Gastroesophageal sphincter (tissue), 4 donors: ENCODE measurements at places on chromosomes 16 and 17.

- ATAC-seq = peak; percentile 84
Observed at GRCh38 chr17:16106161-16106891, 106.7 kb downstream of the TTC19 start.

DNA sequence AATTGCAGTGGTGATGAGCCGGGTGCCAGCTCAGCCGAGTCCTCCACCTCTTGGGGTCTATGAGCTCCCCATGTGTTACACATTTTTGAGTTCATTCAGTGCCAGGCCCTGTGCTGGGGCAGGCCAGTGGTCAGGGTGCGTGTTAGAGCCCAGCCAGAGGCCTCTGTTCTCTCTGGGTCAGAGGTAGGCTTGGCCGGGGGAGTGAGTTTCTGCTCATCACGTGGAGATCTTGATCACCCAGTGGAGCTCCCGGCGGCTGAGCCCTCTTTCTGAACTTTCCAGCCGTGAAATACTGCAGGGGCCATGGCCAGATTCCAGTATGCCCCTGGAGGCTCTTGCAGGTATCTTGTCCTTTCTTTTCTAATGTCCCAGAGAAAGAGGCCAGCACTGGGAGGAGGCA lies 93.0 kb downstream of the RAP1GAP2 start:
- ATAC-seq = no peak

DNA sequence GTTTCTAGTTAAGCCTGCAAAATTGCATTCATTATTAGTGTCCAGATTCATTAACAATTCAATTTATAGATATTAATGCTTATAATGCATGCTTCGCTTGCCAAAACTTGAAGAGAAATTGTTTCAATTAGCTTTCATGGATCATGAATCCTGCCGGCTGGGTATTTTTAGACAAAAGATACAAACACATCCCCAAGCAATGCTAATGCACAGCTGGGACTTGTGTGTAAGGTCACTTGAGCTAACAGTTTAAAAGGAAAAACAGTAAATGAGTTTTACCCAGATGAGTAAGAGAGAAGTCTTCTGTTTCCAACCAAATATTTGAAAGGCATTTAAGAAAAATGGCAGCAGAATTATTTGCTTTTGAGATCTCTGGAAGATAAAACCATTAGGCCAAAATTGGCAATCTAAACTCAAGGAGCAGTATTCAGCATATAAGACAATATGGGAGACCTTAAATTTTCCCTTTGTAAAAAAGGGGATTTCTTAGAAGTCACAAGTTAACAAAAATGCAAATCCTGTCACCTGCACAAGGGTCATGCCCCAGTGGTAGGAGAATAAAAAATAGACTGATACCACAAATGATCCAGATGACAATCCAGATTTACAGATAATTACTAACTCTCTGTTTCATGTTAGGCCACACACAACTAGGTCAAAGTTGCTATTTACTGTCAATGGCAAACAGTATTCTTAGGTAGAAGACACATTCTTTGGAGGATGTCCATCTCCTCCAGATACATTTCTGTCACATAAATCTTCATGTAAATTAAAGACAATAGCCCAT lies 418.4 kb upstream of the PMFBP1 start:
- no peak for ATAC-seq

DNA sequence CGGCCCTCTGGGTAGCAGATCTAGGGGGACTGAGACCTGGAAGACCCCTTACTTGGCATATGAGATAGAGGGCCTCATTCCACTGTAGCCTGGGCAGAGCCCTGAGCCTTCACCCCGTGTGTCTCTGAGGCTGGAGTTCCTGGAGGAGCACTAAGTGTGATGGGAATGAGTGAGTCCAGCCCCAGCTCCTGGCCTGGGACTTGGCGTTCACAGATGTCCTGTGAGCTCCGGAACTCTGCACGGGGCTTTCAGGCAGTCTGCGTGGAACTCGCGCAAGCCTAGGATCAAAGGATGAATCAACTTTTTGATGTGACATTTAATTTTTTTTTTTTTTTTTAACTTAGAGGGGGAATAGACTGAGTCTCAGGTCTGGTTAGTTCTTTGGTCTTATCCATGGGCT lies 1.8 kb downstream of the NKD1 start:
- no peak for ATAC-seq

DNA sequence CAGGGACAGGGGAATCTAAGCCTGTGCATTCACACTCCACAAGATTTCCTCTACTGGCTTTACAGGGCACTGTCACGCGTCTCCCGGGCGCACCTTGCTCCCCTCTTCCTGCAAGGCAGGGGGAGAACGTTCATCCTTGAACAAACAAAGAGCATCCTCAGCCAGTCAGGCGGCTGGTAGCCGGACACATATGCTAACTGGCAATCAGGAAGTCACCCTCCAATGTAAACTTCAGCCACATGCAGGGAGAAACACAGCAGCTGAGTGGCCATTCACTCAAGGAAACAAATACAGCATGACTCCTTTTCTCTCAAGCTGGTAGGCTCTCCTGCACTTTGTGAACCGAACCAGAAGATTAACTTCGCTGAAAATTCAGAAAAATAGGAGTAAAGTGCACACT lies 10.8 kb upstream of the HSBP1 start:
- ATAC-seq = no peak

GRCh38 chr17:28858801-28859355 lies 4.1 kb downstream of the ERAL1 start:
- ATAC-seq = no peak

DNA sequence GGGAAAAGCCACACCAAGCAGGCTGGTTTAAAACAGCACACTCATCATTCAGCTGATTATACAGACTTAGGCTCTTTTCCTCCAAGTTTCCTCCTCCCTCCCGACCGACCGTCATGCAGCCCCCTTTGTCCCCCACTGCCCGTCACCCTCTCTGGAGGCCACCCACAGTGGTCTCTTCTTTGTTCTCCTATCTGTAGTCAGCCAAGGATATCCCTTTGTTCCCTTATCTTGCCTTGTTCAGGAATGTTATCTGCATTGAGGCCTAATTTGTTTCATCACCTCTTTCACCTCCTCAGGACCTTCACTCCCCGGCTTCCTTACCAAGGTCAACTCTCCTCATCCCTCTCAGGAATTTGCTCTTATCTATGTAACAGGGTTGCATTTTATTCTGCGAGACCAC lies 186.4 kb upstream of the CDH13 start:
- ATAC-seq = no peak

DNA sequence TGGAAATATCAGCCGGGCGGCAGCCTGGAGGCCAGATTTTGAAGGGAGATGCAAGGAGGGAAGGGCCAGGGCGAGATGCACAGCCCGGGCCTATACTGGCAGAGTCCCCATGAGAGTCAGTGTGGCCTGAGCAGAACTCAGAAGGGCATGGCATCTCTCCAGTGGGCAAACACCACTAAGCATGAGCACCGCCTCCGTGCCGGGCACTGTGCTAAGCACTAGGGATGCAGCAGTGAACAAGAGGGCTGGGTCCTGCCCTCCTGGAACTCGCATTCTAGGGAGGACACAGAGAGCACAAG lies 33.5 kb downstream of the TK2 start:
- no peak for ATAC-seq

DNA sequence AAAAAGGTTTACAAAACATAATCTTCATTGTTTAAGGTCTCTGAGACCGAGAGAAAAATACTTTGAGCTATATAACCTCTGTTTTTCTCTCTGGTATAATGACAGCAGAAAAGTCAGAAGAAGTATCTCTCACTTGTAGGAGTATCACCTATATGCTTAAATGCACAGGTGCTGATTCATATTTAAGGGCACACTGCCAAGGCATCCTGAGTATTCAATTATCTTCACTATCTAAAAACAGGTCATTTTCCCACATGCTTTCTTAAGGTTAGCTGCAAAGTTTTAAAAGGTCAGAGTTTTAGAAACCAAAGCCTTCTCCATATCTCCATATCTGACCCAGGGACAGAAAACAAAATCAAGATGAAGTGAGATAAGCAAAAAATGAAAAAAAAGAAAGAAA lies 99.3 kb upstream of the C17orf78 start:
- no peak for ATAC-seq

- no peak for ATAC-seq
Observed at GRCh38 chr17:34988644-34989043, 8.3 kb downstream of the LIG3 start.

DNA sequence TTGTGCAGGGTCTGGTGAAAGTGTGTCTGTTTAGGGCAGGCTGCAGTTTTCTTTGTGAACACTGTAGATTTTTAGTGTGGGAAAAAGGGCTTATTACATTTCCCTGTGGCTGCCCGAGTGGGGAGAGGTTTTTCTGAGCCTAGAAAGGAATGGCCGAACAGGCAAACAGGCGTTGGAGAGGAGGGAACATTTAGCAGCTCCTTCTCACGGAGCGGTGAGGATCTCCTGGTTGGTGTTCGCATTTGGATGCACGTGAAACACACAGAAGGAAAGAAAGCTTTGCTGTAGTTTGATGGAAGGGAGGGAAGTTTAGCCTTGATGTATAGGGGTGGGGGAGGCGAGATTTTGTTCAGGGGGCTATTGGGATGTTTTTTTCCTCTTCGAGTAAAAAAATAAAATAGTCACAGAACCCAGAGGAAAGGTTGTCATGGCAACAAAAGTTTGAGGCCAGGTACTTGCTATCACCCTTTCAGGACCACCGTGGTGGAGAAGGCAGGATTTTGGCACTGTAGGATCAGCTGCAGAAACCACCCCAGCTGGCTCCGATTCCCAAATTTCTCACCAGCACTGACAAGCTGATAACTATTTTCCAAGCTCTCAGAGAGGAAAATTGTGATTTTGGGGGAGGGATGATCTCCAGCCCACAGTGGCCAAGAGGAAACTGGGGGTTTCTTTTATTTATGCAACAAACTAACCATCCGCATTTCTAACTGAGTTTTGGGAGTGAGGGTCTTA lies 3.5 kb downstream of the GSG1L start:
- ATAC-seq = no peak

DNA sequence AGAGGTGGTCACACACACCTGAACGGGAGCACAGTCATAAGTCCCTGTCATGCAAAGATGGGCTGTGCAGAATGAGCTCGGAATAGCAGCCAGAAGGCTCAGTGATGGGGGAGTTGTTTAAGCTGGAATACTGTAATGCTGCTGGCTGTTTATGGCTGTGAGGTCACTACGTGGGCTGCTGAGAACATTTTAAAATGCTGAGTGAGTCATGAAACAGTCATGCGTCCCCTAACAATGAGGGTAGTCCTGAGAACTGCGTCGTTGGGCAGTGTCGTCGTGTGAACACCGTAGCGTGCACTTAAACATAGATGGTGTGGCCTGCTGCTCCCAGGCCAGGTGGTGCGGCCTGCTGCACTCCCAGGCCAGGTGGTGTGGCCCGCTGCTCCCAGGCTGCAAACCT lies 39.7 kb downstream of the TBCD start:
- no peak for ATAC-seq

DNA sequence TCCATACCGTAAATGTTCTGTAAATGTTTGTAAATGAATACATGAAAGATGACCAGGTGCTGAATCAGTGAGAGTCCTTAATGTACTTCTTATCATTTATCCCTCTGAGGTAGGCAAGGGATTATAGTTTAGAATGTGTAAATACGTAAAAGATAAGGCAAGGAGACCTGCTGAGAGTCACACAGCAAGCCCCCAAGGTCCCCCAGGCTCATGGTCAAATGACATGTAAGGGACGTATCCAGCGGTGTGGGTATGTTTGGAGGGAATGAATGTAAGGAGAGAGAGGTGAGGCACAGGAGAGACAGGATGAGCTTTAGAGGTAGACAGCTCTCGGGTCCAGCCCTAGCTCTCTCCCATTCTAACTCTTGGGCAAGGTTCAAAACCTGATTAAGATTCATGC lies 341.8 kb downstream of the WWOX start:
- no peak for ATAC-seq

DNA sequence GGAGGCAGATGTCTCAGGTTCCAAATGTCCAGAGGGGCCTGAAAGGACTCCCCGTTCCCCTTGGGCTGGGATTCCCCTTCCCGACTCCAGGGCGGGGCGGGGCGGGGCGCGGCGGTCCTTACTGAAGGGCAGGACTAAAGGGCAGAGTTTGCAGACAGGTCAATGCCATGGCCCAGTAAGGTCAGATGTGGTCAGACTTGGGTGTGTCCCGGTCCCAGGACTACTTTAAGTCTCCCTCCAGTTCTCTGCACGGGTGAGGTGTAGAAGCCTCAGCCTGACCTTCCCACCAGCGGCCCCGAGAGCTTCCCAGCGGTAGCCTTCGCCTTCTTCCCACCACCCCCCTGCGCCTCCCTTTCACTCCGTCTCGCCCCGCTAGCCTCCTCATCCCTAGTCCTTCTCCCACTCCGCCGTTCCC lies 532 bp downstream of the KDM6B start:
- ATAC-seq = peak; percentile 19

GRCh38 chr17:67107171-67107570 lies 62.8 kb downstream of the CACNG1 start:
- no peak for ATAC-seq

GRCh38 chr16:63372283-63372682 lies 1336.0 kb upstream of the CDH8 start:
- no peak for ATAC-seq

DNA sequence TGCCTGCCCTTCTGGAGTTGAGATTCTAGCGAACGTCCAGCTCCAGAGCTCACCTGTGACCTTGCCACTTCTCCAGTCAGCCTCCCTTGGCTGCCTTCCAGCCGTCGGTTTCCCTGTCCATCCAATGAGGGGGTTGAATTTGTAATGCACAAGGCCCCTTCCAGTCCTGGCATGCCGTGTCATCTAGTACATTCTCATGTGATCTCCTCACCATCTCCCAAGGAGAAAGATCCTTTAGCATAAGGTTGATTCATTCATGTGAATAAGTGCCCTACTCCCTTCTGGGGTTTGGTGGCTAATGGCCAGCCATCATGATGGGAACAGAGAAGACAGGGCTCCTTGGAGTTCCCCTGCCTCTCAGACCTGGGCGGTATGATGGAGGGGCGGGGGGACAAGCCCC lies 18.9 kb upstream of the ABCC3 start:
- no peak for ATAC-seq

DNA sequence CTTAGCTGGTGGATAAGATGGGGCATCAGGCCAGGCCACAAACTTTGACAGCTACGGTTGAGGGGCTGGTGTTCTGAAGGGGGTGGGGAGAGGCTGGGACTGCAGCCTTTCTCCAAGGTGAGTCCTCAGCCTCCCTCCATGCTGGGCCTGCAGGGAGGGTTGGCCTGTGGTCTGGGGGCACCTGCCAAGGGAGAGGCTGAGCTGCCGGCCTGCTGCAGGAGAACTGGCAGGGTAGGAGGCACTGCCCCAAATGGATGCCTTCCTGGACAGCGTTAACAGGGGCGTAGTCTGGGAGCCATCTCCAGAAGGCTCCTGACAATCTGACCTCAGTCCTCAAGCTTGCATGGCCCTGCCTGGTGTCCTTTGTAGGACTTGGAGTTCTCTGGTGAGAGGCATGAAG lies 5.1 kb downstream of the ELMO3 start:
- no peak for ATAC-seq
